ENCODE measurements at places on chromosomes 2 and 18.

DNA sequence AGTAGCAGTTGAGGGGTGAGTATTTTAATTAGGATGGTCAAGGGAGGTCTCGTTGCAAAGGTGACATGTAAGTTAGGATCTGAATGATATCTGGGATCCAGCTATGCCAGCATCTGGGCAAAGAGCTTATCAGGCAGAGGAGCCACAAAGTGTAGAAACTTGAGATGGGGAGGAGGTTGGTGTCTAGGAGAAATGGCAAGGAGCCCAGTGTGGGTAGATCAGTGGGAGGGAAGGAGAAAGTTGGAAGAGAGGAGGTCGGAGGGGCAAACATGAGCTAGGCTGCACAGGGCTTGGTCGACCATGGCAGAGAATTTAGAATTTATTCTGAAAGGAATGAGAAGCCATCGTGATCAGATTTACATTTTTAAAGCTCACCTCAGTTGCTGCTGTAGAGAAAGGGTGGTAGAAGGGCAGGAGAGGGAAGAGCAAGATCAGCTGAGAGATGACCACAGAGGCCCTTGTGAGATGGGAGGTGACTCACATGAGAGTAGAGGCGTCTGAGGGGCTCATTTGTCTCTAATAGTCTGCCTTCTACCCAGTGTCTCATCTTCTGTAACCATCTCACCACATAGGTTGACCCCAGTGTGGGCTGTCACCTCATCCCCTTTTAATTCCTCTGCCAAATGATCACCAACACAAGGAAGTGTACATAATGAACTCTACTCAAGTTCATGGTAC, 170.0 kb downstream of the ETAA1 start:
- no peak for DNase-seq

GRCh38 chr2:59195851-59196250, 954.7 kb upstream of the FANCL start:
- DNase-seq, result no peak

- DNase-seq, result no peak
Observed at GRCh38 chr2:72689579-72690195, 136.1 kb downstream of the EXOC6B start.

GRCh38 chr2:98314251-98314650, 32.0 kb upstream of the CNGA3 start:
- no peak for DNase-seq

DNA sequence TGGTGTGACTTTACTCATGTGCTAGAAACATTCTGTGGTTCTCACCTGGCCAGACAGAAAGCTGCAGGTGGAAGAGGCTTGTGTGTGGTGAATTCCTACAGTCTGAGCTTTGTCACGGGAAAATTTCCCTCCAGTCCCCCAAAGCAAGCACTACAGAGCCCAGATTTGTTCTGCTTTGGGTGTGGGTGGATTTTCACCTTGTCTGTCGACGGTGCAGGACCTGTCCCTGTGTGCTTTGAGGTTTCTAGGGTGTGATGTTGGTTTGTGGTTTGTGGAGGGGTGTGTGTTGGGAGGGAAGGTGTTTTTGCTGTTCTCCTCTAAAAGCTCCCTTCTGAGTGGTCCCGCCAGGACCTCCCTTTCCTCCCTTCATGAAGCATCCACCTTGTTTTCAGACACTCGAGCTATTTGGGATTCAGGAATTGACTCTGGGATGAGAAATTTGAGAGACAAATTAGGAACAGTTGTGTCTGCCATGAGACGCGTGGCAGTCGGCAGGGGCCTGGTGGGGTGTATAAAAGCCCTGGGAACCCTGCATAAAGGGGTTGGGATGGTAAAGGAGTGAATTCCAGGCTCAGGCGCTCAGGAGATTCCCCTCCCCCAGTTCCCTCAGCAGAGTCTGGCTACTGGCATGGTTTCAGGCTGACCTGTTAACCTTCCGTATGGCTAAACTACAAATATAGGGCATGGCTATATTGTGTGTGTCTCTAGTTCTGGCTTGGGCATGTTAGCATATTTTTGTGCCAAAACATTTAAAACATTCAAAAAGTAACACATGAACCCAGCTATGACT, 65.5 kb downstream of the DGKD start:
- DNase-seq, result no peak
